Stimulated activated CD8-positive, alpha-beta memory T cell treated with anti-CD3 and anti-CD28 coated beads, Interleukin-4, amount 100 ng/mL, for 1 hour (primary cell): ENCODE measurements at places on chromosomes 11 and 22.

DNA sequence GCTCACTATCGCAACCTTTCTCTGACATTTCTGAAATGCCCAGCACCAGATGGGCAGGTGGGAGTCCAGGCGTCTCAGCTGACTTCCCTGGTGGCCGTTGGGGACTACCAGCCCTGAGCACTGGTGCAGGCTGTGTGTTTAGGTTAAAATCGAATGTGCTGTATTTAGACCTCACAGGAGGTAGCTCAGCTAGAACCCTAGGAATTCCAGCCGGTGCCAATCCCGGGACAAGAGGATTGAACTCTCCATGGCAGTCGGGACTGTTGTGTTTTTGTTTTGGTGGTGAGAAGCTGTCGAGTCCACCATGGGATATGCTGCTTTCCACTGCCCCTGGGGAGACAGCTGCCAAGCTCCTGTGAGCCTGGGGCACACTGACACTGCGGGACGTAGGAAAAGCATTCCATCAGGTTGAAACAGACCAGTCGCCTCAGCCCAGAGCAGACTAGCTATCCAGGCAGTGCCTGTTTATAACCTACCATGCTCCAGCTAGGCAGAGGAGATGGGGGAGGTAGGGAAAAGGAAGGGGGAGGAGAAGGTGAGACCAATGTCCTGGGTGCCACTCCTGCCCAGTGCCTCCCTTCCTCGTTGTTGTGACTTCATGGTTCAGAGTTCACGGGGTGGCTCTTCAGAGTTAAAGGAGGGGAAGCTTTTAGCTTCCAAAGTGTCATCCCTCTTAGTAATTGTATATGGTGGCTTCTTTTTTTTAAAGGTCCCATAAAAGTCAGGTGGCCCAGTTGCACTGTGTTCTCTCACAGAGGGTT is 53.0 kb downstream of the MICAL2 start:
- no peak for DNase-seq

- DNase-seq = no peak
Measured at GRCh38 chr11:59708537-59708936, 5.1 kb downstream of the OR10V1 start.

- no peak for DNase-seq
Measured at GRCh38 chr11:61056571-61056970, 45.7 kb upstream of the CD5 start.

GRCh38 chr11:109140857-109141515 is 281.0 kb upstream of the C11orf87 start:
- DNase-seq = no peak

DNA sequence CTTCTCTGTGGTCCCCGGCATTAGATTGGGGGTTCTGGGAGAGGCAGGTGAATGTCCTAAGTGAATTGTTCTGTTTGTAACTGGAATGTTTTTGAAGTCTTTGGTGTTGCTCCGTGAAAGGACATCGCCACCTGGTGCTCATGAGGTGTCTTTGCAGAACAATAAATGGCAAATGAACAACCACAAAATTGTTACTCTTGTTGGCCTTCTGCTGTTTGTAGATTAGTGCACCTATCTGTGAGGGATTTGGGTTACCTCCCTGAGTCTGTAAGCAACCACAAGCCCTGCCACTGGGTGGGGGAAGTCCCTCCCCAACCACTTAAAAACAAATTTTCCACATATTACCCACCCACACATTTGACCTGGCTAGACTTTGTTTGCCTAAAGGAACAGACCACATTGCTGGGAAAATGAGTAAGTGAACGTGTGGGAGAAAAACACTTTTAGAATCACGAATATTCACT is 4.7 kb downstream of the MPEG1 start:
- no peak for DNase-seq

DNA sequence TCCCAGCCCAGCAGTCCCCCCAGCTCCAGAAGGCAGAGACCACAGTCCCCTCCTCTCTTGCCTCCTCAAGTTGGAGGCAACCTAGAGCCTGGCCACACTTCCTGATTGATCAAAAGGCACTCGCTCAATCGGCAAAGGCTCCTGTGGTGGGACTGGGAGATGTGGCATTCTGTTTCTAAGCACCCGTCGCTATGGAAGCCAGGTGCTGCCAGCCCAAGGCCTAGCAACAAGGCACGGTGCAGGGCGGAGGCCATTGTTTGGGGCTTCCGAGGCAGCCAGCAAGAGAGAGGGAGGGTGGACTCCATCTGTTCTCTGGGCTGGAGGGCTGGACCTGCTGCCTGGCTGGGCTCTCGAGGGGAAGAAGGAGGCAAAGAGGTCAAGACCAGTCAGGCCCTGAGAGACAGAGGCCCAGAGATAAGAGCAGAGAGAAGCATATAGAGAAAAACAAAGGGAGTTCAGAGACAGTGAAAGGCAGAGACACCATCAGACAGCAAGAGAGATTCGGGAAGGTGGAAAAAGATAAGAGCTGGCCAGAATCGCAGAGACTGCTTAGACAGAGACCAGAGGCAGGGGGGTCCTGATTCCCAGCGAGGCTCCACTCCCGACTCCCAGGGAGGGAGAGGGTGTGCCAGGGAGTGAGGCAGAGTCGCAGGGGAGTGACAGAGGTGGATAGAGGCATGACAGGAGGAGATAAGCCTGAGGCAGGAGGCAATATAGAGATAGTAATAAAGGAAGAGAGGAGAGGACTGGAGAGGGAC is 21.2 kb downstream of the PDE2A start:
- DNase-seq = no peak

- no peak for DNase-seq
Measured at GRCh38 chr22:37519268-37520195, at the start of gene CARD10. Gene CARD10, minus strand, starts transcription at chr22:37519415. Its CDS starts 215 bp downstream, at chr22:37519200.

DNA sequence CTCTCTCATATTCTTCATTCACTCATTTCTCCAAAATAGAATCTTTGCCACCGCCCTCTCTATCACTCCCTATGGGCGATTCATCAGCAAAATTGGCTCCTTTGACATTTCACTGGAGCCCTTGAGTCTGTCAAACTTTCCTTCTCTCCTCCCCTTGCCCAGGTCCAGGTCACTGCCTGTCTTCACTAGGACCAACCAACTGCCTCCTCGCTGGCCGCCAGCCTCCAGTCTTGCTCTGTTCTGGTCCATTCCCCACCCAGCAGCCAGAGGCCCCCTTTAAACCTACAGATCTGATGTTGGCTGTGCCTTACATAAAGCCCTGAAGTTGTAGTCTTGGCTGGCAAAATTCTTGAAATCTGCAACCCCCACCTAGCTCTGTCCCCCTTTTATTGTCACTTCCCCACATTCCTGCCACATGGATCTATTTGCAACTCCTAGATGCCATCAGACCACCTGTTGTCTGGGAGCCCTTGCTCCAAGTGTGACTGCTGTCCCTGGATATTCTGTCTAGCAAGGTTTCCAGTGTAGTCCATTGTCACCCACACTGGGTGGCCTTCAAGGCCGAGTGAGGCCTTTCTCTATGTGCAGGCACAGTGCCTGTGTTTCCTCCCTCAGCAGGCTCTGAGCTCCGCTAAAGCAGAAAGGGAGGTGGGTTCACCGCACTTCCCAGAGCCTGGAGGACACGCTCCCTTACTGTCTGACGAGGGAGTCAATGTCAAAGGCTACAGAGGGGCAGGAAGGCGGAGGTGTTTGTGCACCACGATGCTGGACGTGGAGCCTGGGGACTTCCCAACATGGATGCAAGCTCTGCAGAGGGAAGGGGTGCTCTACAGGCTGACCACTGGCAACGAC is 25.5 kb downstream of the MYEOV start:
- DNase-seq = no peak

- no peak for DNase-seq
Measured at GRCh38 chr22:32407312-32407711, 4.7 kb downstream of the RTCB start.
